Cerebellar nuclear complex (tissue), 1 donor: ENCODE measurements at places on chromosomes 13 and 19.

DNA sequence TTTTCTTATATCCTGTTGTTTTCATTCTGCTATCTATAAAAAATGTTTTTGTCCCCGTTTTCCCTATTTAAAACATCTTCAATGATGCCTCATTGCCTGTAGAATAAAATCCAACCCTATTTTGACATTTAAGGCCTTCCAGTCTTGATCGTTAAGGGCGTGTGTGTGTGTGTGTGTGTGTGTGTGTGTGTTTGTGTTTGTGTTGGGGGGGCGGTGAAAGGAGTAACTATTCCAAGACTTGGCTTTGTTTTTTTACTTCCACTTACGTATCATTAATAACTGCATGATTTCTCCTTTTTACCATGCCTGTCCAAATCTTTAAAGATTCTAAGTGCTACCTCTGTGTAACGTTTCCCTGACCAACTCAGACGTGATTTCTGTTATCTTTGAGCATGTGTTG, 784 bp downstream of the PIBF1 start:
- no peak for DNase-seq

DNA sequence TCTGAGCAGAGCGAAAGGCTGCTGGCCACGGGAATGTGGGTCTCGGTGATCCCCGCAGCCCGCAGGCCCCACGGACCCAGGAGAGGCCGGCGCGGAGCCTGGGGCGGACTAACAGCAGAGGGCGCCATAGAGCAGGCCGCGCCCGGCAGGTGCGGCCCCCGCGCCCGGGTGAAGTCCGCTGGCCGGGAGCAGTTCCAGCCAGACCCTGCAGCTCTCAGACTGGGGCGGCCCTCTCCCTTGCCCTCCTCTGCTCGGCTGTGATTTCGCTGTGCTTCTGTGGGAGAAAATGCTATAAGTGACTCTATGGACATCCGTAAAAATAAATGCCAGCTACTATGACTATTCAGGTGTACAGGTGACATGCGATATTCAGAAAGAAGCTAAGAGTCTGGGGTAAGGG, 37.7 kb downstream of the GSX1 start:
- DNase-seq: no peak

DNA sequence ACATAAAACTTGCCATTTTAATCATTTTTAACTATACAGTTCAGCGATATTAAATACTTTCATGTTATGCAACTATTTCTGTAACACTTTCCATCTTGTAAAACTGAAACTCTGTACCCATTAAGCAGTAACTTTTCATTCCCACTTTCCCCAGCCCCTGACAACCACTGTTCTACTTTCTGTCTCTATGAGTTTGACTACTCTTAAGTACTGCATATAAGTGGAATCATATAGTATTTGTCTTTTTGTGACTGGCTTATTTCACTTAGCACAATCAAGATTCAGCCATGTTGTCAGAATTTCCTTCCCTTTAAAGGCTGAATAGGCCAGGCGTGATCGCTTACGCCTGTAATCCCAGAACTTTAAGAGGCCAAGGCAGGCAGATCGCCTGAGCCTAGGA, 56.2 kb downstream of the ARHGAP35 start:
- DNase-seq: no peak

DNA sequence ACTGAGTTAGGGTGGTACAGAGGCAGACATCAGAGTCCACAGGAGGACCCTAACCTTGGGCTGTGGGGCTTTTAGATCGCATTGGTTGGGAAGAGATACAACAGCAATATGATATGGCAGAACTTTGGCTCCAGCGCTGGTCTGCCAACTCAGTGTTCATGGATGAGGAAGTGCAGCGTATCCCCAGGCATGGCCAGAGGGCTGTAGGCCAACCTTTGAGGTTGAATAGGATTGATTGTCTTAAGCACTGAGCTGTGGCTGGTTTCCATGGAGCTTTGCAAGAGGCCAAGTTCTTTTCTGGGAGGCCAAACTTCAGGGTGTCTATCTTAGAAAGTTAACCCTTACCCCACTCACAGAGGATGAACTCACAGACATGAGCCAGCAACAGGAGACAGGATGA, 144.1 kb upstream of the TMTC4 start:
- no peak for DNase-seq

DNA sequence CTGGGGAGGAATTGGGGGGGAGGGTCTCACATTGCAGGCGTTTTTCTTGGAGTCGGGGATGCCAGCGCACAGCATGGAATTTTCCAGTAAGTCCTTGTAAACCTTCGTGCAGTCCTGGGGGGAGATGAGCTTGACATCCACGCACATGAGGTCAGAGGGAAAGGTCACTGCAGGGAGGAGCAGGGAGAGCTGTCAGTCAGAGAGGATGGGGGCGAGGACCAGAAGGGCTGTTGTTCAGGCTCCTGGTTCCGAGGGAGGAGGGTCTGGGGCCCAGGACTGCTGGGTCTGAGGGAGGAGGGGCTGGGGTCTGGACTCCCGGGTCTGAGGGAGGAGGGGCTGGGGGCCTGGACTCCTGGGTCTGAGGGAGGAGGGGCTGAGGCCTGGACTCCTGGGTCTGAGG, 4.0 kb downstream of the KLK7 start:
- no peak for DNase-seq

DNA sequence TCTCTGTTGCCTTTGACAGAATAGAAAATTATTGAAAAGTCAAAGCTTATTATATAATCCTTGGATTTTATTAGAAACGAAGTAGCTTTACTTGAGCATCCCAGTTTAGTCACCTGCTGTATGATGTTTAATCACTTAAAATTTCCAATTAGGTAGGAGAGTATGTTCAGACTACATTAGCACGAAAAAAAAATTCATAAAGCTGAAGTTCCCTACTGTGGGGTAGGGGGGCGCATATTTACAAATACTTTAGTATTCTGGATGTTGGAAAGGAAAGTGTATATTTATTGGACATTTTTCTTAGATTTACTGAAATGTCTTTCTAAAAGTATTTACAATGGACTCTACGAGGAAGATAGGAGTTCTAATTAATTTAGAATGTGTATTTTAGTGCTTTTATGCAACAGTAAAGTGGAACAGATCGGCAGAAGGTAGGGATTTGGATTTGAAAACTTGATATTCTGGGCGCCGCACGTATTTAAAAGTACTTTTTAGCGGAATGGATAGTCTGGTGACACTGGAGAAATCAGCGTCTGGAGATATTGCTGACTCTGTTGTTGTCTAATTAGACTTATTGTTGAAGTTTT, 1.9 kb downstream of the CDK8 start:
- DNase-seq: no peak

DNA sequence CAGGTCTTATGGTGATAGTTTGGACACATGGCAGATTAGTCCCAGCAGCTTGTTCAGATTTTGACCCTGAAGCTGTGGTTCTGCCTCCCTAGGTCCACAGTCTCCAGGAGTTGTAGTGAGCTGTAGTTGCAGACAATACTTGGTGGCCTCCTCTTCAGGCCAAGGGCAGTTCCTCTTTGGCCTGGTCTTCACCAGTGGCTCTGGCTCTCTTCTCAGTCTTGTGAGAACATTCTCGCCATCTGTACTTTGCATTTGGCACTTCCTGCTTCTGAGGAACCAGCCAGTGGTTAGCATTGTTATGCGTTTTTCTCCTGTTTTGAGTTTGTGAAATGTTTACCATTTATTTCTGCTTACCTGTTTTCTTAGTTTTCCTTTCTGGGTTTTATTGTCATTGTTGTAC, 40.7 kb downstream of the PCCA start:
- no peak for DNase-seq

GRCh38 chr13:94335761-94336526, 143.5 kb downstream of the DCT start:
- no peak for DNase-seq

DNA sequence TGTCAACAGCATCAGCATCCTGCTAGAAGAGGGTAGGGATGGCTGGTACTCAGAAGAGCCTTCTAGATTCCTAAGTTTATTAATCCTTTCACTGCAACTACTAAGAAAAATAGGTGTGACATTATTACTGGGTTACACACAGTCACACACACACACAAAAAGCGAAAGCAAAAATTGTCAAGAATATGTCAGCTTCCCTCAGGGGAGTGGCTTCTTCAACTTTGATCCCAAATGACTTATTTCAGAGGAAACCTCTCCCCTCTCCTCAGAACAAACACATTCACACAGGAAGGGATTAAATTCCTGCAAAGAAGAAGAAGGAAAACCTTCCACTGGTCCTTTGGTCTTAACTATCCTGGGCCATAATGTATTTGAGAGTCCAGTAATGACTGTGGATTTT, 20.1 kb upstream of the IGFL1 start:
- DNase-seq: no peak

GRCh38 chr19:7482584-7483439, 6.0 kb downstream of the PEX11G start:
- DNase-seq: no peak

- no peak for DNase-seq
These were observed 491.3 kb upstream of the KLF12 start for GRCh38 chr13:74625541-74625940.

DNA sequence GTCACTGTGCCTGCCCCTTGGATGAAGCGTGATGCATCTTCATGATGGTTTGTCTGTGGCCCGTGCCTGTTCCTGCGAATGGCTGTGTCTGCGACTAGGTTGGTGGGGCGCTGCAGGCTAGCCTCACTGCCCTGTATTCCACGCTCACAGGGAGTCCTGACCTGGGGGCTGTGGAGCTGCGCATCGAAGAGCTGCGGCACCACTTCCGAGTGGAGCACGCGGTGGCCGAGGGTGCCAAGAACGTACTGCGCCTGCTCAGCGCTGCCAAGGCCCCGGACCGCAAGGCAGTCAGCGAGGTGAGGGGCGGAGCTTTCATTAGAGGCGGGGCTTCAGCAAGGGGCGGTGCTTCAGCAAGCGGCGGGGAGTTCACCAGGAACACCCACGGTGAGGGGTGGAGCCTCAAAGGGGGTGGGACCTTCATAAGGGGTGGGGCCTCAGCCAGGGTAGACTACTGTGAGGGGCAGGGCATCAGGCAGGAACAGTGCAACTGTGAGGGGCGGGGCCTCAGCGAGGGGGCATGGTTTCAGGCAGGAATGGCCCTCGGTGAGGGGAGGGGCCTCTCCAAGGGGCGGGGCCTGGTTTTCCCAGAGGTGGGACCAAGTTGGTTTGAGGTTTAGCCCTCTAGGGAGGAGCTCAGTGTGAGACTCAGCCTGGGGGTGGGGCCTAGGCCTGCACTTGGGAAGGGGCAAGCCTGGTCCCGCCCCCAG, 17.2 kb downstream of the PKN1 start:
- no peak for DNase-seq

DNA sequence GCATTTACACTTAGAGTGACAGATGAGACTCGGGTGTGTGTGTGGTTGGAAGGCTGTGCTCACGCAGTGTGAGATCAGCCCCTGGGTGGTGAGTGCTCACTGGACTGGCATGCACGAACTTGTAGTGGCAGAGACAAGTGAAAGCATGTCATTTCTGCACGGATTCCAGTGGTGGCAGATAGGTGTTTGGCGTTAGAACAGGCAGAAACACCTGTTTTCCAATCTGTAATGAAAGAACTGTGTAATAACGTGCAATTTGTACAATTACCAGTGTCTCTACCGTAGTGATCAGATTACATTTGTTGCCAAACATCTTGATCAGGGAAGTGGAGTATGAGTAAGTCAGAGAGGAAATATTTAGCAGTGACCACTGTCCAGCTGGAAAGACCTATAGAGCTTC, 8.2 kb downstream of the LAMP1 start:
- no peak for DNase-seq

DNA sequence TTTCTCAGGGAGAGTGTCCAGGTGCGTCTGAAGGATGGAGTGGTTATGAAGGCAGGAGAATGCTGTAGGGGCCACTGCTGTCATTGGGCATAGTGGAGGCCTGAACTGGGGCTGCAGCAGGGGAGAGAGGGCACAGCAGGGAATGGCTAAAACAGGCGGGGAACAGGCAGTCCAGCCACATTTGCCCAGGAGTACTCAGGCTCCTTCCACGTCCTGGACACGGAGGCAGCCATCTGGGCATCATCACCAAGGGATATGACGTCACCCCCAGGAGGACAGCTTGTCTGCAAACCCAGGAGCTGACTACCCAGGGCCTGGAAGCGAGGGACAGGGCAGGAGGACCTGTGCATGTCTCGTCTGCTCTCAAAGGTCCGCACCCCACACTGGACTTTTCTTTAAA, 22.2 kb downstream of the VSTM2B start:
- DNase-seq: peak; percentile 64

GRCh38 chr19:53882391-53883050, 524 bp downstream of the PRKCG start:
- no peak for DNase-seq

GRCh38 chr19:15124572-15125231, 17.5 kb downstream of the SYDE1 start:
- no peak for DNase-seq
